Activated T-helper 1 cell treated with anti-CD3 and anti-CD28 coated beads, Interleukin-2, amount 50 U/mL, for 16 hours (primary cell): ENCODE measurements at places on chromosomes 2 and 18.

- no peak for DNase-seq
Measured at GRCh38 chr2:164388511-164388910, 232.8 kb downstream of the GRB14 start.

- no peak for DNase-seq
Measured at GRCh38 chr2:54535599-54536195, 79.6 kb downstream of the SPTBN1 start.

DNA sequence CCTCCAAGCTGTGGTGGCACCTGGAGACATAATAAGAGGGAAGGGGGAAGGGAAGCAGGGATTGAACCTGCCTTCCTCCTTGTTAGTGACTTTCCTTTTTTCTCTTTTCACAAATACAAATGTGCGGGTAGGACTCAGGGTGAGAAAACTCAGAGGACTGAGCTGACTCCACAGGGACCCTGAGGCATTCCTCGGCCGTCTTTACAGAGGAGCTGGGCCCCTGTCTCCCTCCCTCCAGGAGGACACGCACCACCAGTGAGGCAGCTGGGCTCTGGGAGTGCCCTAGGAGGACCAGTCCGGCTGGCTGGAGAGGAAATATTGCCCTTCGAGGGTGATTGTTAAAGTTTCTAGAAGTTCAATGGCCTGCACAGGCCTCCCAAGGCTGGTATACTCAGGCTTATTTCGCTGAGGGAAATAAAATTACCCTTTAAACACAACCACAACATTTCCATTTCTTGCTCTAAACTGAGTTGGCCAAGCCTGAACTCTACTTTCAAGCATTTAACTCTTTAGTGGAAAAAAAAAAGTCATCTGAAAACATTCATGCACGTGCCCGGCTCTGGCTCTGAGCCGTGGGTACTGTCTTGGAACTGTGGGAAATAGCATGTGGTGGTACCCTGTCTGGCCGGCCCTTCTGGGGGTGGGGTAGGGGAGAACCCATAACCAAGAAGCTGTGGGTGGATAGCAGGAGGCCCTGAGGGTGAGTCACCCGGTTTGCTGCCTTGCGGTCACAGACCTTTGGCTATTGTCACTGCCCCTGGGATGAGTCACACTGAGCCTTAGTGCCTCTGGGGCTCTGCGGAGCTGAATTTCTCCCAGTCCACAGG is 116.0 kb downstream of the COPS8 start:
- DNase-seq, result no peak

DNA sequence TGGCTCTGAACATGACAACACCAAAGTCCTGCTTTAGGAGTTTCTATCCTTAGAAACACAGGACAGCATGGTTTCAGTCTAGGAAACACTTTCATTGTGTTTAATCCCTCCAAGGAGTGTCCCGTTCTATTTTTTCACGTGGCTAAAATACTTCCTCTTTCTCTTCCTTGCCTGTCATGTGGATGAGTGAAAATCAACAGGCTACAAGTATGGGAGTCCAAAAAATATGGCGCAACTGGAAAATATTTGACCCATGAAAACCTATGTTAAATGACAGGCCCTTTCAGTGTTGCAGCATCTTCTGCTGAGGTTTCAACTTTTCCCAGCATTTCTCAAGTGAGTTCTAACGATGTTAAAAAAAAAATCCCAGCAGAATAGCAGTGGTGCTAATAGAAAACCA is 146.3 kb downstream of the LAMA3 start:
- no peak for DNase-seq

DNA sequence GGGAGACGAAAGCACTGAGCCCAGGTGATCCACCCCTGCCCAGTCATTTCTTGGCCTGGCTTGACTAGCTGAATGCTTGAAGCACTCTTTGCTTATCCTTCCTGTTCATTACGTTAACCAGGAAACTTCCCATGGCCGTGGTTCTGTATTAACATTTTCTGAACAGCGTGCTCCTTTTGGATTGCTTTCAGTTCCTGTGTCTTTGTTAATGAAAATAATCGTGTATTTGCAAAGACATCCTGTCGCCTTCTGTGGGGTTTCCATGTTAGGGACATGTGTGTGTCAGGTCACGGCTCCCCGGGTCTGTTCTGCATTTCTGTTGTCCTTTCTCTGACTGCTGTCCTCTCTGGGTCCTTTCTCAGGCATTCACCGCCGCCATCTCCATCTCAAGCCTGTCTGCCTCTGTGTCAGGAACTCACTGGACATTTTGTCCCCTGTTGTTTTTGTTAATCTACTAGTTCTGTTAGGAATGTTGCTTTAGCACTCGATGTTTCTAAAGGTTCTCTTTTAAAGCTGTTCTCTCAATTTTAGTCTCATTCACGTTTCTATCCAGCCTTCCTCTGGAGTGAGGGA is 434.1 kb upstream of the HS6ST1 start:
- DNase-seq, result no peak
